ENCODE measurements at places on chromosomes 12 and 14. TPM values are rescaled to one million over a fixed set of nuclear protein-coding genes. Genes with fewer than 3 reads are reported as not detected.

GRCh38 chr12:28340261-28341045, 150.2 kb downstream of the CCDC91 start:
- no peak overlapping the region for H3K4me3 ChIP-seq
- no peaks in the 10 kb centered on the region for H3K4me1 ChIP-seq
- no peak for DNase-seq
- no peaks in the 10 kb centered on the region for H3K36me3 ChIP-seq
- H3K27ac ChIP-seq: no peak overlapping the region

DNA sequence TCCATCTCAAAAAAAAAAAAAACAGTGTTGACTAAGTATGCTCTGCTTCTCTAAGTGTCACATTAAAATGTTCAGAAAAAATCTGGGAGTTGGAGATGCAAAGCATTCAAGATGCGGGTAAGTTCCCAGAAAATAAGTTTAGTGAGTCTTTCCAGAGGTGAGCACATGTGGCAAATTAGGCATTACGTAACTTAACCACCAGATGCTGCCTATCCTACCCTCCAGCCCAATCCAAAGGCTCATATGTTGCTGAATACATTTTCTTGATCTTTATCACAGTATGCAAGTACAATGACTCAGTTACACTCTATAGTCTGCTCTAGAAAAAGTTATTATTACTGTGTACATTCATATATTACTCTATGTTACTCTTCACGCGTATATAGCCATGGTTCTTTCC, 3.6 kb downstream of the SLC2A14 start:
- H3K36me3 ChIP-seq: no peaks in the 10 kb centered on the region
- no peak overlapping the region for H3K4me3 ChIP-seq
- no peaks in the 10 kb centered on the region for H3K4me1 ChIP-seq
- peaks cover 27% of the 10 kb centered on the region for H3K27me3 ChIP-seq

DNA sequence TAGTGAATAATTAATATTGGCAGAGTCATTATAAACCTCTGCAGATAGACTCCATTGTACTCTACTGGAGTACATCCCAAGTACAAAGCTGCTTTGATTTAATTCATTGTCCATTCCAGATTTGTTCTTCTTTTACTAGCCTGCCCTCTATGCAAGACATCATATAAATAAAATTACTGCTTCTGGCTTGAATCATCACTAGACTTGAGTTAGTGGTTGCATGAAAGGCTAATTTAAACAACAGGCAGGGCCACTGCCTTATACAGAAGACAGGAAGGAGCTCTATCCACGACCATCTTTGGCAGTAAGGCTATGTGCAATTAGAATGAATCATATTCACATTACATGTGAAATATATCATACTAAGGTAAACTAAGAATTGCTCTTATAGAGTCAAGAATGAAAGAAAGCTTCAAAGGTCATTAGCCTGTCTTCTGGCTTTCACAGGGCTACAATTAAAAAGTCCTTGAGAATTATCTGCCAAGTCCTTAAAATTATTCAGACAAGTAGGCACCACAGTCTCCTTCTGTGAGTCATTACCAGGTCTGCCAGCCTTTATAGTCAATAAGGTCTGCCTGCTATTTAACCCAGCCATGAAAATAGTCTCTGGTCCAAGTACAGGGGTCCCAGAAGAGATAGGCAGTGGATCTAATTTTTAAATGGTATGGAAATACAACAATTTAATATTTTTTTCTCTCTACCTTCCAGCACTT, 631.8 kb downstream of the TMTC2 start:
- no peak overlapping the region for H3K4me3 ChIP-seq
- no peaks in the 10 kb centered on the region for H3K36me3 ChIP-seq
- no peaks in the 10 kb centered on the region for H3K27me3 ChIP-seq
- H3K27ac ChIP-seq: no peak overlapping the region
- no peak for DNase-seq

GRCh38 chr14:91378930-91379578, 38.6 kb downstream of the CCDC88C start:
- no peak overlapping the region for H3K4me3 ChIP-seq
- H3K27me3 ChIP-seq: no peaks in the 10 kb centered on the region
- DNase-seq: no peak
- H3K36me3 ChIP-seq: no peaks in the 10 kb centered on the region

GRCh38 chr14:65751510-65751909, 339.0 kb downstream of the FUT8 start:
- no peaks in the 10 kb centered on the region for H3K36me3 ChIP-seq
- no peaks in the 10 kb centered on the region for H3K27me3 ChIP-seq
- H3K27ac ChIP-seq: no peak overlapping the region
- no peak overlapping the region for H3K4me3 ChIP-seq
- no peak for DNase-seq

GRCh38 chr14:67668559-67668958, 5.9 kb downstream of the VTI1B start:
- no peak overlapping the region for H3K27ac ChIP-seq
- no peaks in the 10 kb centered on the region for H3K36me3 ChIP-seq
- no peaks in the 10 kb centered on the region for H3K27me3 ChIP-seq
- H3K4me1 ChIP-seq: no peaks in the 10 kb centered on the region

- no peaks in the 10 kb centered on the region for H3K27me3 ChIP-seq
- H3K36me3 ChIP-seq: no peaks in the 10 kb centered on the region
- no peak for DNase-seq
Measured at GRCh38 chr12:18658829-18659228, 79.0 kb downstream of the PLCZ1 start.

GRCh38 chr12:79155683-79156082, 291.1 kb downstream of the SYT1 start:
- no peaks in the 10 kb centered on the region for H3K36me3 ChIP-seq
- no peak overlapping the region for H3K27ac ChIP-seq
- H3K4me1 ChIP-seq: no peaks in the 10 kb centered on the region
- no peak for DNase-seq
- H3K27me3 ChIP-seq: no peaks in the 10 kb centered on the region

DNA sequence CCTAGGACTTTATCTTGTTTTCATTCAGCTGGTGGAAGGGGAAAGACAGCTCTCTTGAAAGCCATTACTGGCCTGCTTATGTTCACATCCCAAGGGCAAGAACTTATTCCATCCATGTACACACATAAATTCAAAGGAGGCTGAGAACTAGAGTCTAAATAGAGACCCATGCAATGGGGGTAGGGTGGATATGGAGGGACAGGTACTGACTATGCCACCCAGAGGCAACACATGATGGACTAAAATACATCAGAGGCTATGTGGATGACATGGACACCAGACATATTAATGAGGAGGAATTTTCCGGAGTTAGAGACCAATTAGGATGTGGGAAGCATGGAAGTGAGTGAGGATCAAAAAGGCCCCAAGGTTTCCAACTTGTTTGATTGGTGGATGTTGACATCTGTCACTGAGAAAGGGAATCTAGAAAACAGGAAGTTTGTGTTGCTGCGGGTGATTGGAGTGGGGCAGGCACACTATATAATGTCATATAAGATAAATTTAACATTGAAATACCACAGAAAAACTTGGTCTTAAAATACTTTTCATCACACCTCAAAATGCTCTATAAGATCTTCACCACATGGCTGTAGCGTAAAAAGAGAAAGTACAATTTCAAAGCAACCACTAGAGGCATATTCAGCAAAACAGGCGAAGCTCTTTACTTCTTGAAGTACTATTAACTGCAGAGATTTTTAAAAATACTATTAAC, 130.4 kb downstream of the GRIP1 start:
- no peaks in the 10 kb centered on the region for H3K36me3 ChIP-seq
- no peaks in the 10 kb centered on the region for H3K27me3 ChIP-seq
- H3K4me3 ChIP-seq: no peak overlapping the region

DNA sequence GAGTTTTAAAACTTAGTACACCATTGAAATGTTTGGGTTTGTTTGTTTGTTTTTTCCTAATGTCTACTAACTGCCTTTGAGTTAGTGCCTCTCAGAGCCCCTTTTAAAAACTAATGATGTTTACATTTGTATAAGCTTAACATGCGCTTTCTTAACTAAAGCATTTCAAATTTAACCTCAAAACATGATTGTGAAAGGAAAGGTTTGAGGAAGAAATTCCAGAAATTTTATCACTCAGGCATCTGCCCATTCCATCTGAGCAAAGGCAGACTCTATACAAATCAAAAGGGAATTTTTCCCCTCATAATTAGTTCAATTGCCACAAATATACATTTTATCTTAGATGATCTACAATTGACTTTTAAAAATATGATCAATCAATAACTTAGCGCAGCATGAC, 230.7 kb upstream of the CAND1 start:
- no peaks in the 10 kb centered on the region for H3K4me1 ChIP-seq
- H3K27me3 ChIP-seq: no peaks in the 10 kb centered on the region
- DNase-seq: no peak
- no peak overlapping the region for H3K27ac ChIP-seq
- no peaks in the 10 kb centered on the region for H3K36me3 ChIP-seq

- H3K4me3 ChIP-seq: no peak overlapping the region
- H3K27me3 ChIP-seq: peaks cover 3% of the 10 kb centered on the region
- no peaks in the 10 kb centered on the region for H3K4me1 ChIP-seq
- H3K27ac ChIP-seq: no peak overlapping the region
Measured at GRCh38 chr14:76396714-76397187, 20.8 kb downstream of the ESRRB start.

- DNase-seq: no peak
- H3K36me3 ChIP-seq: no peaks in the 10 kb centered on the region
- H3K4me1 ChIP-seq: no peaks in the 10 kb centered on the region
- H3K27ac ChIP-seq: no peak overlapping the region
- no peak overlapping the region for H3K4me3 ChIP-seq
Measured at GRCh38 chr14:26887847-26888246, 290.0 kb upstream of the NOVA1 start.

DNA sequence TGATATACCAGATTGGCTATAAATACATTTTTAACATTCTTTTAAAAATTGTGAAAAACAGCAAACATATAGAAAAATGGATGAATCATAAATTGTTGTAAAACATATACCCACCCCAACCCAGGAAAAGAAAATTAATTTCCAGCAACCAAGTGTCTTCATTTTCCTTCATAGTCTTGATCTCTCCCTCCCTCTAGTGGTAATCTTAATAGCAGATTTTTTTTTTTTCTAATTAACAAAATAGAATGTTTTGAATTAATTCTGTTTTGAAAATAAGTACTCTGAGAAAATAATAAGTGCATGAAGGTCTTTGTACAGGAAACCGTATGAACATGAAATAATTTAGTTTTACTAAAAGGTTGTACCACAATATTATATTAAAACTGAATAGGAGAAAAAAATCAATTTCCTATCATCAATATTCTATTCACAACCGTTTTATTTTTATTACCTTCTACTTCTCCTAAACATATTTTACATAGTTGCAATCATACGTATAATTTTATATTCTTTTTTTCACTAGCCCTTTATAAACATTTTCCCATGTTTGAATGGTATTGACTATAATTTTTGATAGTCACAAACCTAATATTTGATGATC, 7.0 kb downstream of the ETNK1 start:
- H3K4me1 ChIP-seq: peaks cover 8% of the 10 kb centered on the region
- DNase-seq: no peak
- no peak overlapping the region for H3K4me3 ChIP-seq
- H3K36me3 ChIP-seq: no peaks in the 10 kb centered on the region
- no peak overlapping the region for H3K27ac ChIP-seq
- no peaks in the 10 kb centered on the region for H3K27me3 ChIP-seq

DNA sequence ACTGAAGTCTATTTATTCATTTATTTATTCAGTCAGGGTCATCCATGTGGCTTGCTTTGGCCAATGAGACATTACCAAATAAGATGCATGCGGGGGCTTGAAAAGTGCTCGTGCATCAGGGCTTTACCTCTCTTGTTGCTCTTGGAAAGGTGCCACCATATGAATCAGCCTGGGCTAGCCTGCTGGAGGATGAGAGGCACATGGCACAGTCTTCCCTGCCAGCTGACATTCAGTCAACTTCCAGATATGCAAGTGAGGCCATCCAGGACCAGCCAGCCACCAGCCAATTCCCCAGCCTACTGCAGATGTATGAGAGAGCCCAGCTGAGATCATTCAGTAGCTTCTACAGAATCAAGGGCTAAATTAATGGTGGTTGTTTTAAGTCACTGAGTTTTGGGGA, 105.2 kb upstream of the RPH3A start:
- no peak overlapping the region for H3K27ac ChIP-seq
- H3K4me3 ChIP-seq: no peak overlapping the region
- no peaks in the 10 kb centered on the region for H3K27me3 ChIP-seq

- no peak overlapping the region for H3K4me3 ChIP-seq
- H3K27me3 ChIP-seq: no peaks in the 10 kb centered on the region
- H3K4me1 ChIP-seq: peaks cover 25% of the 10 kb centered on the region
- H3K36me3 ChIP-seq: no peaks in the 10 kb centered on the region
- DNase-seq: peak; percentile 41
- peak overlapping the region; percentile 47 for H3K27ac ChIP-seq
Measured at GRCh38 chr14:92973261-92973797, 50.4 kb downstream of the CHGA start.

DNA sequence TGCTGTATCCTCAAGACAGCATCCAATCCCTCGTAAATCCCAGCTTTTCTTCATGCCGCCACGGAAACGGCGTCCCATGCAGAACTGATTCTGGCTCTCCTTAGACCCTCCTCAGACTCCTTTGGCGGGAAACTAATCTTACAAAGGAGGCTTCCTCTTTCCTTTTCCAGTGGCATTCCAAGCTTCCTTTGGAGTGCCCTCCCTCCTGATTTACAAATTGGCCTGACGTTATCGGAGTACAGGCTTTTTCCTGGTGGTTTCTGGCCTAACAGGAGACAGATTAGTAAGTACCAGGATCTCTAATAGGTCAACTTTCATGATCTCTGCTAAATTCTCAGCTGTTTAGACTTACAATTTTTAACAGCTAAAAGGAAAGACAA, 1.3 kb upstream of the ZDHHC17 start:
- peak overlapping the region; percentile 99 for H3K27ac ChIP-seq
- no peaks in the 10 kb centered on the region for H3K4me1 ChIP-seq
- no peaks in the 10 kb centered on the region for H3K27me3 ChIP-seq
- no peak for DNase-seq

GRCh38 chr12:52256584-52256935, 17.9 kb upstream of the KRT86 start:
- DNase-seq: no peak
- no peaks in the 10 kb centered on the region for H3K36me3 ChIP-seq
- H3K27me3 ChIP-seq: no peaks in the 10 kb centered on the region
- H3K27ac ChIP-seq: no peak overlapping the region

The CD163 gene
- 192 TPM for total RNA-seq

The CCDC177 gene
- total RNA-seq: not detected

The ANKRD13A gene
- total RNA-seq: 61.4 TPM

The SERPINA5 gene
- total RNA-seq: 28.0 TPM

The IL22 gene
- total RNA-seq: not detected

The CYP27B1 gene
- total RNA-seq: not detected

The OSGEP gene
- total RNA-seq: 71.9 TPM

The ACOT6 gene
- total RNA-seq: not detected

The CCND2 gene
- total RNA-seq: 124 TPM

The PYGL gene
- 84.6 TPM for total RNA-seq

The DEPDC4 gene
- 1.2 TPM for total RNA-seq

Measured in tibial nerve (tissue), 4 donors.